ENCODE measurements at places on chromosomes 5 and 9.
A peak's percentile ranks its signal among the peaks of the same experiment; 100 is the strongest.

DNA sequence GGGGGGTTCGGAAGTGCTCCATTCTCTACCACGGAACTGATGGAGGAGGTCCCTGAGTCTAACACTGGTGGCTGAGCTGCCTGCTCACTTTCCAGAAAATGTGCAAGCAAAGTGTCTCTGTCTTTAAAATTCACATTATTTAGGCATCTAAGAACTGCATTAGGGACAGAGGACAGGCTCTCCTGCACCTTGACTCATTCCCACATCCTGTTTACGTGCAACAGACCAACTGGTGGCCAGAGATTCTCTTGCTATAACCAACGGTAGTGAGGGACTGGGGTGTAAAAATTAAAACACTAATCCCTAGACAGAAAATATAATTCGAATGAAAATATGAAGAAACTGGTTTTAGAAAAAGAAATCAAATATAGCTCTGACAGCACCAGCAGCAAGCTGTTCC, 320.9 kb downstream of the IRX2 start:
- DNase-seq: no peak

- DNase-seq: no peak
Measured at GRCh38 chr5:44331471-44332050, 57.7 kb downstream of the FGF10 start.

- DNase-seq: no peak
Measured at GRCh38 chr5:121913418-121913817, 48.4 kb upstream of the SRFBP1 start.

DNA sequence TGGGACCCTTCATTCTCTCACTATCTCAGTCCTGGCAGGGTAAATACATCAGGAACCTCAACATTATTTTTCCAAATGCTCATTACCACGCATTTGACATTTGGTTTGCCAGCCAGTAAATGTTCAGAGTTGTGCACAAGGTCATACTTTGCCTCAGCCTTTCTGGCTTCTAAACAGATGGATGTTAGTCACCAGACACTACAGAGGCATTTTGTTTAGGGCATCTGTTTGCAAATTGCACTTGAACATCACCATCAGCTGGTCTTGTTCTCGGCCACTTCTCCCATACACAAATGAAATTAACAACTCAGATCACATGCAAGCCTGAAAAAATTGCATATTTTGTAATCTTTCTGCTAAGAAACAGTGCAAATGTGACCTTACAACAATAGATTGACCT, 75.0 kb upstream of the SLC1A1 start:
- DNase-seq: no peak

GRCh38 chr5:83741571-83741970, 20.9 kb upstream of the HAPLN1 start:
- DNase-seq: no peak

- DNase-seq: peak; percentile 91
Measured at GRCh38 chr5:43019614-43020398, 20.3 kb downstream of the ANXA2R start.

- no peak for DNase-seq
Measured at GRCh38 chr5:72346398-72346797, 26.2 kb downstream of the PTCD2 start.

GRCh38 chr5:149824120-149824519, 94.0 kb downstream of the PPARGC1B start:
- DNase-seq: peak; percentile 30

DNA sequence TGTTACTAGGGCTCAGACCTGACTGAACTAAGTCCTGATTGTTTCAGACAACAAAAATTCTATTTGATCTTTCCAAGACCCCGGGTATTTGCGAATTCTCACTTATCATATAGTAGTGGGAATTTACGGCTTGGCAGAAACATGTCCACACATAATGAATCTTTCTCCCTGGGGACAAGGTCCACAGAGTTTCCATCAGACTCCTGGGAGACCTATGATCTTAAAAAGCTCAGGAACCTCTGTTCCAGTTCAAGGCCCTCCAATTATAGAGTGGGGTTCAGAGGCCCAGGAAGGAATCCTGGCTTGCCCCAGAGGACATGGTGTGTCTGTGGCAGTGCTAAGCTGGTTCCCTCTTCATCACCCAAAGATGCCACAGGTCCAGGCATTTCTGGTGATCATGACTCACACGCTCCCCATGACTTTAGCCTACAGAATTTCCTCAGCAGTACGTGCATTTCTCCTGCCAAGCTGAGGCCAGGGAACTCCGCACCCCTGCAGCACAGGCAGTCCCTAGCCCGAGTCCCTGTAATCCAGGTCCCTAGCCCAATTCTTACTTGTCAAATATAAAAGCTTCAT, 12.6 kb downstream of the RAPGEF1 start:
- peak; percentile 92 for DNase-seq

- DNase-seq: peak; percentile 9
Measured at GRCh38 chr9:38619556-38620447, 594 bp downstream of the ANKRD18A start.

- peak; percentile 65 for DNase-seq
Measured at GRCh38 chr9:127589955-127590370, 22.1 kb upstream of the STXBP1 start.

DNA sequence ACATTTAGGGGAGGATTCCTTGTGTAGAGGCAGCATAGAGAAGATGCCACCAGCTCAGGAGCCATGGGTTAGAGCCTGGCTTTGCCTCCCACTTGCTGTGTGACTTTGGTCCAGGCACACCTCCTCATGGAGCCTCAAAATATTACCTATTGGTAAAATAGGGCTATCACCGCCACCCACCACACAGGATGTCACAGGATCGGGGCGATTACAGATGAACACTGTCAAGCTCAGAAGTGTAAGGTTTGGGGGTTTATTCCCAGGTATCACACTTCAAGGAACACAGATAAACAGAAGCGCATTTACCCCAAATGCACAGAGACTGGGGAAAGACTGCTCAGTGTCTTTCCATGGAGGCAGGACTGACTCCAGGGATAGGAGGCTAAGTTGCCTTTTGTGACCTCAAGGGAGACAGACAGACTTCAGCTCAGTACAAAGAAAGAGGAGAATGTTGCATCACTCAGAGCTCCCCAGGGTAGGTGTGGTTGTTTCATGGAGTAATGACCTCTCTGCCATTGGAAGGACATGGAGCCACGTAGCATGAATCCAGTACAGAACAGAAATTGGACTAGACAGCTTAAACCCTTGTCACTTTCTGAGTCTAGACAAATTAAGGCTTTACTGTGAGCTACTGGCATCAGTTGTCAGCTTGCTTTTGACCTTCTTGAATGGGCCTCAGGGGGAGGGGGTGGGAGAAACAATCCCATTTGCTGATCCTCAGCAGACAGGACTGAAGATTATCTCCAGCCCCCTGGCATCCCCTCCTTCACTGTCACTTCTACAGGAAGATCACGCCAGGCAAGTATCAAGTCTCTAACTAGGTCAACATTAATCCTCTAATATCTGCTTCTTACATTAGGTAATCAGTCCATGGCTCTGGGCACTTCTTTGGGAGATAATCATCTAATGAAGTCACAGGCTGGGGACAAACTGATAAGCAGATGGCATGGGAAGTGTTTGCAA, 6.5 kb downstream of the TRAF1 start:
- peak; percentile 25 for DNase-seq

GRCh38 chr5:93924628-93925027, 183.2 kb upstream of the POU5F2 start:
- no peak for DNase-seq

- DNase-seq: no peak
Measured at GRCh38 chr5:67004730-67005350, 191.8 kb downstream of the CD180 start.

GRCh38 chr9:94639061-94639998, at the start of gene FBP1:
FBP1 (minus strand) TSS chr9:94639518; CDS start chr9:94639310, 208 bp downstream.
- peak; percentile 84 for DNase-seq

GRCh38 chr5:36164461-36164860, 12.6 kb downstream of the SKP2 start:
- DNase-seq: no peak
